Mucosa of descending colon (tissue), 3 donors: ENCODE measurements at places on chromosomes 13 and 19. TPM values are rescaled to one million over a fixed set of nuclear protein-coding genes. Genes with fewer than 3 reads are reported as not detected.

DNA sequence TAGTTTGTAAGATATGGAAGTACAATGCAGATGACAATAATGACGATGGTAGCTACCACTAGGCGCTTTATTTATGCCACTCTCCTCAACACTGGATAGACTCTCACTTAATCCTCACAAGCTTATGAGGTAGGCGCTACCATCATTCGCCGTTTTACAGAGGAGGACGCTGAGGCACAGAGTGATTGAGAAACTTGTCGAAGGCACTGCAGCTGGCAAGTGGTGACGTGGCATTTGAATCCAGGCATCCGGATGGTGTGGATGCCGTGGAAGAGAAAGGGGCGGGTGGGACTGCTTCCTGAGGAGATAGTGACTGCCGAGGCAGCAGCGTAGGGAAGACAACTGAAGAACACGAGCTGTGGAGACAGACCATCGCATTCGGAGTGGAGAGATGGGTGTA lies 1.3 kb upstream of the RPS9 start:
- no peak for DNase-seq

DNA sequence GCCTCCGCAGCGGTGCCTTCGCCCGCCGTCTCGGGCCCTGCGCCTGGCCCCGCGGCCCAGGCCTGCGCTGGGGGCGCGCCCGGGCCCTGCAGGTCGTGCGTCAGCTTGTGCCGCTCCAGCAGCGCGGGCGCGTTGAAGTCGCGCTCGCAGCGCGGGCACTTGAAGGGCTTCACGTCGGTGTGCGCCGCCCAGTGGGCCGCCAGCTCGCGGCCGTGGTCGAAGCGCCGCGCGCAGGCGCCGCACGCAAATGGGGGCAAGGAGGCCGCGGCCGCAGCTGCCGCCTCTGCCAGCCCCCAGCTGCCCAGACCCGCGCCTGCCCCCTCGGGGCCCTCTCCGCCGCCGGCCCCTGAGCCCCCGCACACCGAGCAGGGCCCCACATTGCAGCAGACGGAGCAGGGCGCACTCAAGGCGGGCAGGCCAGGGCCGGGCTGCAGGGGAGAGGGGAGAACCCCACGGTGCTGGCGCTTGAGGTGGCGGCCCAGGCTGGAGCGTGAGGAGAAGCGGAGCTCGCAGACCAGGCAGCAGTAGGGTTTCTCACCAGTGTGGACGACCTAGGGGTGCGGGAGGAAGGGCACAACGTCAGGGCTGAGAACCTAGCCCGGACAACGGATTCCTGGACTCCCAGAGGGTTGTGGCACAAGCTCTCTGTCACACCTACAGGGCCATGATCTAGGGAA lies 6.1 kb downstream of the FIZ1 start:
- DNase-seq: no peak

DNA sequence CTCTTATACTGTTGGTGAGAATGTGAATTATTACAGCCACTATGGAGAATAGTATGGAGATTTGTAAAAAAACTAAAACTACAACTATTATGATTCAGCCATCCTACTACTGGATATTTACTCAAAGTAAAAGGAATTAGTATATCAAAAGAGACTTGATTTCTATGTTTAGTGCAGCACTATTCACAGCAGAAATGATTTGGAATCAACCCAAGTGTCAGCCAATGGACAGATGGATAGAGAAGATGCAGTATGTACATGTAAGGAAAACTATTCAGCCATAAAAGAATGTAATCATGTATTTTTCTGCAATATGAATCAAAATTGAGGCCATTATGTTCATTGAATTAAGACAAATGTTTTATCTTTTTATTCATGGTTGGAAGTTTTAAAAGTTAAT lies 1705.5 kb downstream of the SLITRK1 start:
- DNase-seq: no peak

DNA sequence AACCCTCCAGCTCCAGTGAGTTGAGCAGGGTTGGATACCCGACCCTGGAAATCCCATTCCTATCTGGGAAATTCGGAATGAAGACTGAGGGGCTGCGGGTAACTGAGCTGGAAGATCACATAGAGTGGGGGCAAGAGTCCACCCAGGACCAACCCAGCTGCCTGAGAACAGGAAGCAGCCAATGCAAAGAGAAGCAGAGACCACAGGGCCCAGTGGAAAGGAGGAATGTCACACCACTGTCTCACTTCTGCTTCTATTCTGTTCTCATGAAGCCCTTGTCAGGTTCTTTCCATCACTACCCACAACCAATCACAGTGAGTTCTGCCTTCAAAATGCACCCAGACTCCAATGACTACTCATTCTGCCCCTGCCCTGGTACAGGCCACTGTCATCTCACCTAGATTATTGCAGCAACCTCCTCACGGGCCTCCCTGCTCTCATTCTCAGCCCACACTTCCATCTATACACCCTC lies 15.3 kb downstream of the DYRK1B start:
- no peak for DNase-seq

- no peak for DNase-seq
Observed at GRCh38 chr13:94296471-94296870, 183.0 kb downstream of the DCT start.

GRCh38 chr19:30431591-30431990 lies 59.4 kb downstream of the ZNF536 start:
- no peak for DNase-seq

DNA sequence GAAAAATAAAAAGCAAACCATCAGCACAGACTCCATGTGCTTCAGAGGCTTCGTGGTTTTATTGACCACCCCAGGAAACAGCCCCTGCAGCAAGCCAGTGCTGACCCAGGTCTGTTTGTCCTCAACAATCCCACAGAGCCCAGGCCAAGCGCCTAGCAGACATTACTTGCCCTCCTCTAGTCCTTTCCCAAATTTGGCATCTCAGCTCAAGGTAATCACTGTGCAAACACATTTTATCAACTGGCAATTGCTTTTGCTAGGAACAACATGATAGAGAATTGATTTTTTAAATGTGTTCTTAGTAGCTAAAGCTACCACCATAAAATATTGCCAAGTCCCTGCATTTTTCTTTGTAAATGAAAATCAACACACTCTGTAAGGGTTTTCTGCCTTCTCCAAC lies 121.8 kb downstream of the STOML3 start:
- DNase-seq: no peak

- no peak for DNase-seq
Observed at GRCh38 chr13:48346583-48346982, 43.0 kb downstream of the RB1 start.

DNA sequence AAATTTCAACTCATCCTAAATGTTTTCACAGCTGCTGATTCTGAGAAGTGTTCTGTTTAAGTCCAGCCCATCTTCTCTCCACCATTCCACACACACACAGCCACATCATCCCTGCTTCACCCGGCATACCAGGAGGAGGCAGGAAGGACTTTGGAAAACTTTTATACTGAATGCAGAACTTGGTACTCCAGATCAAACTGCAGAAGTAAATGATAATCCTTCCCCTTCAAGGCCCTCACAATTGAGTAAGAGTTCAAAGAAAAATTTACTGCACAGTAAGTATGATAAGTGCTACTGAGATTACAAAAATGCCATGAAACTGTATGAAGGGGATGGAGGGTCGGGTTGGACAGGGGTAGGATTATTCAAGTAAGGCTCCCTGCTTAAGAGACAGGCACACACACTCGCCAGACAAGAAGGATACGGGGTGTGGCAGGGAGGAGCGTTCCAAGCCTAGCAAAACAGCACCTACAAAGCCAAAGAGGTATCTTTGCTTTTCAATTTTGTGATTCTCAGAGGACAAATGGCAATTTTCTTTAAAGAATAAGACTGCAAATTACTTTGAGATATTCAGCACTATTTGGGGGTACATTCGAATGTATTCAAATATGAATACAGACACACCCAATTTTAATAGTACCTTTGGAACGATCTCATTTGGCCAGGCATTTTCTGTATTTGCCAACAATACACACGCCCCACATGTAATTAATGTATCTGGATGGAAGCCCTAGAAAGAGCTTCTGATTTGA lies 2.5 kb downstream of the USP12 start:
- peak; percentile 59 for DNase-seq

GRCh38 chr19:41359741-41360140 lies 4.2 kb downstream of the B9D2 start:
- DNase-seq: no peak

DNA sequence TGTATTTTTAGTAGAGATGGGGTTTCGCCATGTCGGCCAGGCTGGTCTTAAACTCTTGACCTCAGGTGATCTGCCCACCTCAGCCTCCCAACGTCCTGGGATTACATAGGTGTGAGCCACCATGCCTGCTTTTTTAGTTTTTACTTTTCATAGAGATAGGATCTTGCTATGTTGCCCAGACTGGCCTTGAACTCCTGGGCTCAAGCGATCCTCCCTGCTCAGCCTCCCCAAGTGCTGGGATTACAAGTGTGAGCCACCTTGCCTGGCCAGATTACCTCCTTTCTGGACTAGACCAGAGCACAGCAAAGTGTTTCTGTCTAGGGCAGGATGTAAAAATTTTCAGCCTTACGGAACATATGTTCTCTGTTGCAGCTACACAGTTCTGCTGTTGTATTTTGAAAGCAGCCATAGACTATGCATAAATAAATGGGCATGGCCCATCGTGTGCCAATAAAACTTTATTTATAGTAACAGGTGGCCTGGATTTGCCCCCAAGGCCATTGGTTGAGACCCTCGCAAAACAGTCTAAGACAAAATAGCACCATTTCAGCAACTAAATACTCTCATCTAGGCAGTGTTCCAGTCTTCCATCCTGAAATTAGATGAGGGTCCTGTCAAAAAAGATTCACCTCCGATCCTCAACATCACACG lies 36.0 kb downstream of the GNG7 start:
- DNase-seq: no peak

- no peak for DNase-seq
Observed at GRCh38 chr19:10805065-10805757, 30.8 kb downstream of the TMED1 start.

- DNase-seq: peak; percentile 29
Observed at GRCh38 chr13:78816592-78816991, 157.6 kb upstream of the OBI1 start.

- peak; percentile 62 for DNase-seq
Observed at GRCh38 chr19:23394511-23394910, 760 bp downstream of the ZNF91 start.

DNA sequence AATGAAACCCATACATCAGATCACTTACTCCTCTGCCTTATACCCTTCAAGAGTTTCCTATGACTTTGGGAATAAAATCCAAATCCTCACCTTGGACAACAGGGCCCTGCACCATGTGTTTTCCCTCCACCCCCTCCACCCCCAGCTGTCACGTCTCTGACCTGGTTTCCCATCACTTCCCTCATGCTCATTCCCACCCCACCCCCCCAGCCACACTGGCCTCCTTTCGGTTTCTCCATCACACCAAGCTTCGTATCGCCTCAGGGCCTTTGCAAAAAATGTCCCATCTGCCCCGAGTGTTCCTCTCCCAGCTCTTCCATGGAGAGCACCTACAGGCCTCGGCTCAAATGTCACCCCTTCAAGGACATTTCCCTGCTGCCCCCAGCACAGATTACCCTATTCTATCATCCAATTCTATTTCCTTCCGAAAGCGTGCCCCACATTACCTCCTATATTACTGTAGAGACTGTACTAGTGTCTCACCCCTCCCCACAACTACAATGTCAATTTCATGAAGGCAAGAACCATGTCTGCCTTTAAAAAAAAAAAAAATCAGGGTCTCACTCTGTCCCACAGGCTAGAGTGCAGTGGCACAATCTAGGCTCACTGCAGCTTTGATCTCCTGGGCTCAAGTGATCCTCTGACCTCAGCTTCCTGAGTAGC lies 16.8 kb upstream of the FFAR2 start:
- DNase-seq: no peak

DNA sequence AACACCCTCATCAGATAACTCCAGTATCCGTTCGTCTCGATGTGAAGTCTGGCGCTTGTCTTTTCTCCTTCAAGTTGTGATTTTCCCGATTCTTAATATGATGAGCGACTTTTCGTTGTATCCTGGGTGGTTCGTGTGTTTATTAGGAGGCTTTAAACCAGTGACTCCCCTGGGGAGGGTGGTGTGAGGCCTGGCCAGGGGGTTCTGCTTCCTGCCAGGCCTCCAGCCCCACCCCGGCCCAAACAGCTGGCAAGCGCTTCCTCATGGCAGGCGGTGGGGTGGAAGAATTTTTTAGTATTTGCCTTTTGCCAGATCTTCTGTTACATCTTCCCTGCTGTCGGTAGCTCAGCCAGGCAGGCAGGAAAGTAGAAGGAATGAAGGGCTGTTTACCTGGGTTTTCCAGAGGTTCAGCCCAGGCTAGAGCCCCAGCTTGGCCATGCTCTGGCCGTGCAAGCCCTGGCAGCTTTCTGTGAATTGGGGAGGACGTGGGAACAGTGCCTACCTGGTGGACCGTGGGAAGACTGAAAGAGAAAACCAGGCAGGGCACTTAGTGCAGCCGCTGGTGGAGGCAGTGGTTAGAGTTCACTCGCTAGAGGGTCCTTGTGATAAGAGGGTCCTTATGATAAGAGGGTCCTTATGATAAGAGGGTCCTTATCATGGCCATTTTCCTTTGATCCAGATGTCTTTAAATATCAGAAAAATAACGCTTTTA lies 37.7 kb upstream of the DCUN1D2 start:
- no peak for DNase-seq

DNA sequence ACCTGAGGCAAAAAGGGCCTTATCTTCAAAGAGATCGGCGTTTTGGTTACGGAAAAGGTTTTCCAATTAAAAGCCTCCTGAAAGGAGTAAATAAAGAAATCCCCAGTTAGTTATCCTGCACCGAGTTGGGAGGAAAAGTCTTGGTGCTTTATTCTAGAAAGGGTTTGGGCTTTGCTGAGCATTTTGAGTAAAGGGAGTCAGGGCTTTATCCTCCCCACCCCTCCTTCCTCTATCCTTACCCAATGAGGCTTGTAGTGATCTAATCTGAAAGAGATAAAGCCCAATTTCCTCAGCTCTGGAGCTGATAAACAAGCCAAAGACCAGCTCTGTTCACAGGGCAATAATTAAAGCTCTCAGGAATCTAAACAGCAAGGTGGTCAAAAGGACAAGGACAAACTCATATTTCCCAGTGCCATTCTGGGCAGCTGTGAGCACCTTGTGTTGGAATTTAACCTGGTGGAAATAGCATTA lies 188.9 kb upstream of the TSC22D1 start:
- no peak for DNase-seq

GRCh38 chr13:78241278-78241919 lies 322.8 kb upstream of the EDNRB start:
- no peak for DNase-seq

GRCh38 chr19:58582985-58583384 lies 9.8 kb upstream of the MZF1 start:
- DNase-seq: no peak

The ZNF614 gene
- total RNA-seq: 3.8 TPM

The KLK3 gene
- total RNA-seq: 9.0 TPM

The PRSS57 gene
- total RNA-seq: not detected

The CGB3 gene
- total RNA-seq: not detected

The NLRP5 gene
- not detected for total RNA-seq

The CYP4F12 gene
- 179 TPM for total RNA-seq

The ZNF667 gene
- 10.5 TPM for total RNA-seq

The ZNF497 gene
- 1.1 TPM for total RNA-seq

The SPRED3 gene
- total RNA-seq: 0.80 TPM
